ENCODE measurements at places on chromosomes 16 and 17.

GRCh38 chr17:33667671-33668070 is 374.6 kb upstream of the ASIC2 start:
- no peak for DNase-seq

- no peak for DNase-seq
Measured at GRCh38 chr16:20938426-20938825, 37.9 kb downstream of the LYRM1 start.

DNA sequence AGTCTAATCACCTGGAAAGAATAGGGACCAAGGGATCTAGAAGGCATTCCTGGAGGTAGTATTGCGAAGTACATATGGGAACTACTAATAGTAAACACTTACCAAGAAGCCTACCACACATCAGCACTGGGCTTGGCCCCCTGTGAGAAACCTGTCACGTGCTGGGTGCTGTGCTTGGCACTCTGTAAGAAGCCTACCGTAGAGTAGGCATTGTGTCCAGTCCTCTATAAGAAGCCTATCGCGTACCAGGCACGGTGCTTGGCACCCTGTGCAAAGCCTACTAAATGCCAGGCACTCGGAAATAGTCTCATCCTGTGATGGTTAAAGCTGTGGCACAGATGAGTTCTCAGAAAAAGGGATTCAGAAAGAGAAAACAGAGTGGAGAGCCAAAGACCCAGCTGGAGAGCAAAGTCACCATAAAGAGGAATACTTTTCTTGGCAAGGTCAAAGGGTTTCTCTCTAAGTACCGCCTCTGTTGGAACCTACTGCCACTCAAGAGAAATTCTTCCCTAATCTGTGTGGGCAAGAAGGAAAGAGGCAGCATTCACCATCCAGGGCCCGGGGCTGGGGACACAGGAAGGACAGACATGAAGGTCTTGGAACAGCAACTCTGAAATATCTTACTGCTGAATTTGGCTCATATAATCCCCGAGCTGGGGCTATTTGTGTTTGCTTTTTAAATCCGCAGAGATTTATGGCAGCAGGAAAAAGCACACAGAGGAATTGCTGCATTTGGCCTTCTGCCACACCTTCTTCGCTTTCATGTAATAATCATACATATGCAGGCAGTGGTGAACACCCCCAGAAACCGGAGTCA is 81.8 kb downstream of the VAT1L start:
- DNase-seq: no peak

DNA sequence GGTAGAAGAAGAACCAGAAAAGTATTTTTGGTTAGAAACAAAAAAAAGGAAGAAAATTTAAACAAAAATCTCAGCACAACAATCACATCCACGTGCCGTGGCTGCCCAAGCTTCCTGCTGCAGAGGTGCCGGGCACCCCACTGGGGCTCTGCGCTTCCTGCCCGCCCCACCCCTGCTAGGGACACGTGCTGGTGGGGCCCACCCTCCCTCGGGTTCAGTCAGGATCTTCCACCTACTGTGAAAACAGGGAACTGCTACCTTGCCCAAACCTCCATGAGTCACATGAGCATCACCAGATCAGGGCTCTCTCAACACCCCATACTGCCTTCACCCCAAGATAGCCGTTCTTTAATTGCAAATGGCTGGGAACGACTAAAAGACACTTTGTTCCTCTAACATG is 24.4 kb upstream of the CYTH1 start:
- DNase-seq: no peak

DNA sequence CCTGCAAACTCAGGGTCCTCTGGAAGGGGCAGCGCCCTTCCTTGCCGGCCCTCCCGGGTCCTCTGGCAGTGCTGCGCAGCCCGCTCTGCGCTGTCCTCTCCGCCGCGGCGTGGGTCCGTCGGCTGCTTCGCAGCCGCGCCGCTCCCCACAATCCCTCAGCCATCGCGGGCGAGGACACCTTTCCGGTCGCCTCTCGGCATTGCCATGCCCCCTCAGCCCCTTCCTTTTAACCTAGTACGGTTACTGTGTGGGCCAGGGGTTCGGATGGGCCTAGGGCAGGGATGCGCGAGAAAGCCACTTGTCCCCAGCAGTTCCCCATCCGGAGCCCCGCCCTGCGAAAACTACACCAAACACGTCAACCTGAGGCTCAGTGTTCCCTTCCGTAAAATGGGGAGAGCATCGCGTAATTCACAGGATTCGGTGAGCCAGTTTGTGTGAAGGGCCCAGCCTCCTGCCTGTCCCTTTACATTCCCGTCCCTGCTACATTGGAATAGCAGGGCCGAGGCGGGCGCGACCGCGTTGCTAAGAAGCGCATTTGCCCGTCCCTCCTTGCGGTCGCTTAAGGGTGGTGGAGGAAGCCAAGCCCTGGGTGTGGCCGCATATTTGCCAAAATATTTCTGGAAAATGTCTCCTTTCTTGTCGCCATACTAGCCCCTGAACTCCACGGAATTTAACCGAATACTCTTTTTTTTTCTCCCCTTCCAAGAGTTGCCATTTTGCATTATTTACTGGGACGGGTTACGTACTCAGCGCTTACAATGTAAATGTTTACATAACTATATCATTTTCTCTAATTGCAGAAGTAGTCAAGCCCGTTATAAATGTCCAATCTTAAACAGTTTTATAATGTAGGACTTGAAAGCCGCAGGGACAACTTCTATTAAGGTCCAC is 13.2 kb downstream of the COPZ2 start:
- no peak for DNase-seq

- no peak for DNase-seq
Measured at GRCh38 chr16:19238406-19238805, 47.1 kb upstream of the CLEC19A start.

DNA sequence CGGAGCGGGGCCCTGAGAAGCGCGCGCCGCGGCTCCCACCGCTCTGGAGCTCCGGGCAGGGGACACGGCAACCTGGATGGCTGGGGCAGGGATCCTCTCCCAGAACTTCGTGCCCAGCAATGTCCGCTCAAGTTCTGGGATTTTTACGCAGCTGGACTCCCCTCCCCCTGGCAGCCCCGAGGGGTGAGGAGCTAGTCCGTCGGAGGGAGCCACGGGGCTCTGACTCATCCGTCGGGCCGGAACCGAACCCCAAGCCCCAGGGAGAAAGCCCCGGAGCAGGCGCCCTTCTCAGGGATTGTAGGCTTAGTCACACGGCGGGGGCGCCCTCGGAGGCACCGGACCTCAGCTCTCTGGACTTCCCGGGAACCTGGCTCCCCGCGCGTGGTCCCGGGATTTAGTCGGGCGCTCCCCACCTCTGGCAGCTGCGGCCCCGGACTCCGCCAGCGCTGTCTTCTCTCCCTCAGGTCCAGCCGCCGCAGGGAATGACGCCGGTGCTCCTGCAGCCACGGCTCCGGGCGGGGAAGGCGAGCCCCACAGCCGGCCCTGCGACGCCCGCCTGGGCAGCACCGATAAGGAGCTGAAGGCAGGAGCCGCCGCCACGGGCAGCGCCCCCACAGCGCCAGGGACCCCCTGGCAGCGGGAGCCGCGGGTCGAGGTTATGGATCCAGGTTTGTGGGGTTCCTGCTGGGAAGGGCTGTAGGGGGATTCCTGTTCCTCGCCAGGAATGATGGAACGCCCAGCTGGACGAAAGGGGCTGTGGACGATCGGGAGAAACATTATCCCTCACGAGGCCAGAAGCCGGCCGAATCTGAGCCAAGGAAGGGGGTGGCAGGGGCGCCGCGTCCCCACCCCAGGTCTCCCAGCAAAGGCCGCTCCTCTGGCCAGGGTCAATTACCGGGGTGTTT is 830 bp downstream of the SPHK1 start:
- DNase-seq: peak; percentile 26

DNA sequence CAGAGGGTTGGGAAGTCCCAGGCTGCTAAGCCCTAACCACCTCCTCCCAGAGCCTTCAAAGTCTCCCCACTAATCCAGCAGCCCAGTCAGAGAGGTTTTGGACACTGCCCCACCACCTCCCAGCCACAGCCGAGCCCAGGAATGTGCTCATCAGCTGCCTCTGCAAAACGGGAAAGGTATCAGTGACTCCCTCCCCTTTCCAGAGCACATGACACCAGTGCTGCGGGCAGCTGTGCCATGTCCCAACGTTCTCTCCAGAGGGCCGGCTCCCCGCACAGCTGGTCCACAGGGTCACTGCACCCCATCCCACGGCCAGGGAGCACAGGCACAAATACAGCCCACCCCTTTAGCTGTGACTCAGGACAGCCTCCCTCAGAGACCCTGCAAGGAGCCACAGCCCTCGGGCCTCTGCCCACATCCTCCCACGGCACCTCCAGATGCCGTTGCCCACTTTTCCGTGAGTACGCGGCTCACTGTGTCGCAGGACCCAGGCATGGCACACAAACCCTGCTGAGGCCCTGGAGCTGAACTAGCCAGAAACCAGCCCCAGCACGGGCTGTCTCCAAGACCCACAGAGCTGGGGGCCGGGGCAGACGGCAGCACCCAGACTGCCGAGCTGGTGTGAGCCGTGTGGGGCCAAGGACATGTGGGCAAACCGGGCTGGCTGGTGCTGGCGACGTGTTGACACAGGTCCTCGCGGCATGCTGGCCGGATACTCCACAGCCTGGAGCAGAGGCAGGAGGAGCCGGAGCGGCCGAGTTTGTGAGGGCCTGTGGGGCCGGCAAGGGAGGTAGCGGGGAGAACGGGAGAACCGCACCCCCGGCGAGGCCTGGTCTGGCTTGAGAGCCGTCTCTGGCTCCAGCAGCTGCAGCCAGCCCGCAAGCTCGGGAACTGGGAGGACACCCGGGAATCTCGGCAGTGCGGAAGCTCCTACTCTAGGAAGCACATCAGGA is 6.3 kb upstream of the PPP1R27 start:
- DNase-seq: no peak

GRCh38 chr17:76562734-76563148 is 22.9 kb downstream of the PRCD start:
- no peak for DNase-seq

- DNase-seq: no peak
Measured at GRCh38 chr17:42566215-42566882, 551 bp upstream of the MLX start.

DNA sequence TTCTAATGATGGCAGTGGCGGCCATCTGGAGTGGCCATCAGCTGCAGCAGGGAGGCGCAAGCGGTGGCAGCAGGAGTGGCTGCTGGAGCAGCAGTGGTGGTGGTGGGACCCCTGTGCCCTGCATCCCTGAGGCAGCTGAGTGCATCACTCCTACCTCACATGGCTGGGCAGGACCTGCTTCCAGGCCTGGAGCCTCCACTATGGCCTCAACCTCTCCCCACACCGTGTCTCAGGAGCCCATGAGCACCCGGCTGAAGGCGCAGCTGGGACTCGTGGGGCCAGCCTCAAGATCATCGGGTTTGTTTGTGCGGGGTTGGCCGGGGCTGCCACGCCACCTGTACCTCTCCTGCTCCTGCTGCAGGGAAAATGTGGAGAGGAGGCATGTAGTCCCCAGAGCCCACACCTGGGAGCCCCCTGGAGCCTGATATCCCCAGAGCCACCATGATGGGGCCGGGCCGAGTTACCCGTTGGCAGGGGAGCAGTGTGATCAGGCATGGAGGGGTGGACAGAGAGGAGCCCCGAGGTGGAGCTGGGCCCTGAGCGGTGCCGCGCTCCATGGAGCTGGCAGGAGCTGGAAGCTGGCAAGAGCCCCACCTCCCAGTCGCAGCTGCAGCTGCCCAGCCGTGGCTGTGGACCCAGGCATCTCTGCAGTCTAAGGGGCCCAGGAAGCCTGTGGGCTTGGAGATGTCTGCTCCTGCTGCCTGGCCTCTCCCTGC is 16.7 kb downstream of the RHOT1 start:
- no peak for DNase-seq

- no peak for DNase-seq
Measured at GRCh38 chr16:75102595-75102994, 14.0 kb downstream of the LDHD start.

DNA sequence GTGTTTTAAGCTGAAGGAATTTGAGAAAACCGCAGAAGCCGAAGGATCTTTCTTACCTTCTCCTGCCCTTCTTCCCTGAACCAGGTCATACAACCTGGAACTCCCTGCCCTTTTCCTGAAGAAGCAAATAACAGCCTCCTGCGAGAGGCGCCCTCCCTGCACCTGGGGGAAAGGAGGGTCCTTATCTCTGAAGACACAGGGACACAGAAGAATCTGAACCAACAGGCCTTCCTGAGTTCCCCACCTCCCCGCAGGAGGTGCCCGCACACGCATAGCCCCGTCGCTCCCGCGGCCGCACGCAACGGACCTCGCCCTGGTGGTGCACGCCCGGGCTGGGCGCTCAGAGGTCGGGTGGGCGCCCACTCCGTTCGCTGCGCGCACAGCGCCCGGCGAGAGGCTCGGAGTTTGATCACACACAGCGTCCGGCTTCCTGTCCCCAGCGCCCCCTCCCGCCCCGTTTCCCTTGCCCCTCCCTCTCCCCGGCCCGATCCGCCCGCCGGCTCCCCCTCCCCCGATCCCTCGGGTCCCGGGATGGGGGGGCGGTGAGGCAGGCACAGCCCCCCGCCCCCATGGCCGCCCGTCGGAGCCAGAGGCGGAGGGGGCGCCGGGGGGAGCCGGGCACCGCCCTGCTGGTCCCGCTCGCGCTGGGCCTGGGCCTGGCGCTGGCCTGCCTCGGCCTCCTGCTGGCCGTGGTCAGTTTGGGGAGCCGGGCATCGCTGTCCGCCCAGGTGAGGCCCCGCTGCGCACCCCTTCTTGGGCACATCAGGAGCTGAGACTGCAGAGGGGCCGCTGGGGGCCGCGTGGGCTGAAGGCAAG is at the start of gene TNFSF12:
Gene TNFSF12, plus strand, starts transcription at position 474 of the 816 bp plus-strand sequence. Its CDS starts 96 bp downstream, at position 570.
- DNase-seq: no peak

DNA sequence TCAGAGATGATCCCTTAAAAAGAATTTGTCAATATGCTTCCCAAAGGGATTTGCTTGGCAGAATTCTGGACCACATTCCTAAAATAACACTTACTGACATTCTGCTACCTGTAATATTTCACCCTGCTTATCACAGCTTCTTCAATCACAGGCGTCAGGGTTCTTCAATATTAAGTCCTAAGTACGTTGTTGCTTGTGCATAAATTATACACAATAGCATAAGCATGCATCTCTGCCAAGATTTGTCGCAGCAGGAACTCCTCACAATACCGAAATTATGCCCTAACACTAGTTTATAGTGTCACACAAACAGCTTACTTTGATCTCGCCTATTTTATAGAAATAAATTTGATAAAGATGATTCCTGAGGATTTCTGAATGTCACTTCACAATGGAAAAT is 48.9 kb downstream of the UBE2G1 start:
- DNase-seq: no peak

DNA sequence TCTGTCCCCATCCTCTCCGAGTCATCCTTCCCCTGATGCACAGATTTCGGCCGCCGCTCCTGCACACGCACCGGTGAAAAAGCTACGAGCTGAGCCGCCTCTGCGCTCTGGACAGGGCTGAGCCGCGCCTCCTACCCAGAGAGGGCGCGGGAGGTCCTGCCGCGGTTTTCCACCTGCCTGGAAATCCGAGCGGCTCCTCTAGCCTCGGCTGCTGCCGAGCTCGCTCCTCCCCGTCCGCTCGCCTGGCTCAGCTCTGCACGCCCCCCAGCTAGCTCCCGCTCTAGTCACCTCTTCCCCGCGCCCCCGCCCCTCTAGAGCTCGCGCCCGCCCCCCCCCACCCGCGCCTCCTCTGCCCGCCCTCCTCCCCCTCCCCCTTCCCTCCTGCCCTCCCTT is 198 bp upstream of the SHISA9 start:
- no peak for DNase-seq

- no peak for DNase-seq
Measured at GRCh38 chr16:69831212-69832123, 69.3 kb downstream of the WWP2 start.

Measured in activated CD8-positive, alpha-beta memory T cell treated with anti-CD3 and anti-CD28 coated beads for 48 hours (primary cell).